Subcutaneous preadipocyte (primary cell): ENCODE measurements at places on chromosomes 16 and 17. TPM values are rescaled to one million over a fixed set of nuclear protein-coding genes. Genes with fewer than 3 reads are reported as not detected.

Gene ACSM2A
- total RNA-seq: not detected in 2 replicates

Gene KRTAP9-4
- not detected in 2 replicates for total RNA-seq

Gene CCL4
- not detected in 2 replicates for total RNA-seq

Gene SMIM5
- not detected in 2 replicates for total RNA-seq

Gene DNAH17
- total RNA-seq: under 0.01 TPM in 1 of 2 replicates, not detected in the other

Gene MT1X
- 116 and 429 TPM in 2 replicates for total RNA-seq

Gene CNEP1R1
- 20.2 and 25.8 TPM in 2 replicates for total RNA-seq

Gene HS3ST2
- under 0.01 TPM in 2 replicates for total RNA-seq

Gene WNK4
- total RNA-seq: 0.59 TPM in 1 of 2 replicates, not detected in the other

Gene GRAP
- total RNA-seq: 0.20 TPM in 1 of 2 replicates, not detected in the other

Gene HS3ST3A1
- total RNA-seq: 9.9 and 57.7 TPM in 2 replicates

Gene SNF8
- 53.8 and 60.3 TPM in 2 replicates for total RNA-seq
